ENCODE measurements at places on chromosomes 6 and 20.

- no peak for DNase-seq
Measured at GRCh38 chr6:116476002-116476678, 15.0 kb downstream of the CALHM6 start.

DNA sequence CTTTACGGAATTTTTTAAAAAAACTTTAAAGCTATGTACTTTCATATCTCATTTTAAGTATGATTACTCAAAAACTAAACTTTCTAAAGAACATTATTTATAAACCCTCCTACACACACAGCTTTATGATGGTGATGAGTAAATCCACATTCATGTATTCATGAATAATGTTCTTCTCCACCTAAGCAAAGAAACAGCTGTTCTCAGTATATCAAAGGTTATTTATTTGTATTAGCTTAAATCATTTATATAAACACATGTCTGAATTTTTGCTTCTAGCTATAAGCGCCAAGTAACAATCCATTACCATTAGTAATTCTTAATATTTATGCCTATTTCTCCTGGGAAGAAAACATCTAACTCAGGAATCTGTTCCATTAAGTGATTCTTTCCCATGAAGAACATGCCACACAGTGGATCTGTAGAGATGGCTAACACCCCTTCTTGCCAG is 63.3 kb downstream of the SMLR1 start:
- DNase-seq: no peak

GRCh38 chr20:47204008-47204849 is 152.3 kb downstream of the ZMYND8 start:
- no peak for DNase-seq

GRCh38 chr20:4227085-4227821 is 211.9 kb upstream of the RNF24 start:
- no peak for DNase-seq

- no peak for DNase-seq
Measured at GRCh38 chr6:149244105-149244504, 73.4 kb upstream of the TAB2 start.

- no peak for DNase-seq
Measured at GRCh38 chr20:19289451-19289850, 77.0 kb downstream of the SLC24A3 start.

DNA sequence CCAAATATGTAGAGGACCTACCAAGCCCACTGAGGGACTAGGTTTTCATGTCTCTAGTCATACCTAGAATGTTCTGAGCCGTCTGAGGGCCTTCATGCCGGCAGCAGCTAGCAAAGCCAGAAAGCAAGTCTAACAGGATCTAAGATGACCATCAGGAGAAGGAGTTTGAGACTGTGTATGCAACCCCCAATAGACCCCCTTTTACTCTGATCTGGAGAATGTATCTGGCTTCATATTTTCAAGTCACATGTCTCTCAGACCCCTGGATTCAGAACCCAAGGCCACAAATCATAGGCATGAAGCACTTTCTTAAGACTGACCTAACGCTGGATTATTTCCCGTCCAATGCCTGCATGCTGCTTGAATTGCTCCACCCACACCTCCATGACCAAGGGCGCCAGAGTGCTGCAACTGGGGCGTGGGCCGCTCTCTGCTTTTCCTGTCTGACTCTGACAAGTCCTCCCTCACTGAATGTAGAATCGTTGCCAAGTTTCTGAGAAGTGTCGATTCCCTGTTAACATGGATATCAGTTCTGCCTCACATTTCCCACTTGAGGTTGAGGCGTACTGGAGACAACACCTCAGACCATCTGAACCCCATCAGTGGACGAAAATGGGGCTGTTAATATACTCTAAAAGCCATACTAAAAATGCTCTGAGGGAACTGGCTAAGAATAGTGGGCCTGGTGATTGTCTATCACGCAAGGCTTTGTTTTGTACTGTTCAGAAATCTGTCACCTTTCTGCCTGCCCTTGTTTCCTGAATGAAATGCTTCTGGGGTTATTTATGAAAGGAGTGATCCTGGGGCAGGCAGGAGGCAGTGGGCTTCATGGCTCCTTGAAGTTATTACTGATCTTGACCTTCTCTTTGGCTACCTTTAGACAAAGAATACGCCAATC is 23.9 kb upstream of the ASXL1 start:
- DNase-seq: no peak

- no peak for DNase-seq
Measured at GRCh38 chr6:139030228-139030963, 1.9 kb downstream of the ABRACL start.

- no peak for DNase-seq
Measured at GRCh38 chr6:161924516-161925116, 650.8 kb upstream of the AGPAT4 start.

- DNase-seq: no peak
Measured at GRCh38 chr6:63674635-63675034, 39.0 kb downstream of the PHF3 start.

DNA sequence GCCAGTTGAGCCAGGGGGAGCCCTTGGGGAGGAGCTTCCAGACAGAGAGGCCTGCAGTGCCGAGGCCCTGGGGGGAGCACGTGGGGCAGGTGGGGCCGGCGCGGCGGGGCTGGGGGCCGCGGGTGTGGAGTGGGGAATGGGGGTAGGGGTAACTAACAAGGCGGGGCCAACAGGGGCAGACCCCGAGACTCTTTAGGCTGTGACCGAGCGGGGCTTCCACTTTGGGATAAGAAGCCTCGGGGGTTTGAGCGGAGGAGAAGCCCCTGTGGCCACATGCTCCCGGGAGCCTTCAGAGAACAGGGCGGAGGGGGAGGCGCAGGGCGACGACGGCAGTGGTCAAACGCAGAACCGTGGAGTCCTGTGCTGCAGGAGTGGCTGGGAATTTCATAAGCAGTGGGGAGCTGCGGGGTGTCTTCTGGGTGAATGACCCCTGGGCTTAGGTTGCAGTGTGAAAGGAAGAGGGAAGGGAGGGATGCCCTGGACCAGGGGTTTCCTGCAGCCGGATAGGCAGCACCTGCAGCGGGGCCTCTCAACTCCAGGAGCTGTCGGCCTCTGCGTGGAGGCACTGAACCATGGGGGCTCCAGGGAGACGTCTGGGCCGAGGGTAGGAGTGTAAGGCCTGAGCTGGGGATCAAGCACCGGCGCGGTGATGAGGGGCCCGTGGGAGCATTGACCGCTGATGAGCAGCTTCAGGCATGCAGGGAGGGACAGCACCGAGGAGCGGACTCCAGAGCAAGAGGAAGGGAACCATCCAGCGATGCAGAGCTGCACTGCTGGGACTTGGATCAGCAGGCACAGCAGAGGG is 121.0 kb downstream of the SYNDIG1 start:
- DNase-seq: no peak

DNA sequence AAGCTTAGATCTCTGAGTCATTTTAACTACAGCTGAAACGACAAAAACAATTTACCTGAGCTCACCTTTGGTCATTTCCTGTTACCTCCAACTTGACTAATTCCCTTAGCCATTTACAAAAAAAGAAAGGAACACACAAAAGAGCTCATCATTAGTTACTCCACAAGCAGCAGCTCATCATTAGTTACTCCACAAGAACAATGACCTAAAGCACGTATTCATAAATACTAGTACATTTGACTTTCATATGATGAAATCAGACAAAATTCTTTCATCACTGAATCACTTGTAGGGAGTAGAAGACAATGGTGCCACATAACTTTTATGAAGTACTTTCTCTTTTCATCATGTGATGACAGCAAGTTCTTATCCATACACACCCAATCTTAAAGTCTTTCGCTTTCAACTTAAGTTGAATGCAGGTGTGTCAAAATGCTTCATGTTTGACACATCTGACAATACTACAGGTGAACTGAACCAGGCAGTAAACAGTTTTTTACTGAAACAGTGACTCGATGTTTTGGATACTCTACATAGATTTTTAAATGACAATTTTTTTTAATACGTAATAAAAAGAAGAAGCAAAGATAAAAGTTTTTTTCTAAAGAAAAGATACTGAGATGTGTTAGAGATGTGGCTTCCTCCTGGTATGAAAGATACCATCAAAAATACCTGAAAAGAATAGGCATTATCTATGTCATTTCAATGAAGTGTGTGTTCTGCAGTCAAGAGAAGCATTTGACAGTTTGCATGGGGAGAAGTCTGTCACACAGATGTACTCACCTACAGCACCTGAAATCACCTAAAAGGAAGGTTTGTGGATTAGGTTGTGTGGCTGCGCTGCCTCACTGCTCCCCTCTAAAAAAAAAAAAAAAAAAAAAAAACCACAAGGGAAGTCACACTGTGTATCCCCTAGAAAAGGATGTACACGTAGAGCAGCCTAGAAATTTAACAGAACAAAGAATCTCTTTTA is 109.1 kb downstream of the PRDM1 start:
- DNase-seq: no peak

DNA sequence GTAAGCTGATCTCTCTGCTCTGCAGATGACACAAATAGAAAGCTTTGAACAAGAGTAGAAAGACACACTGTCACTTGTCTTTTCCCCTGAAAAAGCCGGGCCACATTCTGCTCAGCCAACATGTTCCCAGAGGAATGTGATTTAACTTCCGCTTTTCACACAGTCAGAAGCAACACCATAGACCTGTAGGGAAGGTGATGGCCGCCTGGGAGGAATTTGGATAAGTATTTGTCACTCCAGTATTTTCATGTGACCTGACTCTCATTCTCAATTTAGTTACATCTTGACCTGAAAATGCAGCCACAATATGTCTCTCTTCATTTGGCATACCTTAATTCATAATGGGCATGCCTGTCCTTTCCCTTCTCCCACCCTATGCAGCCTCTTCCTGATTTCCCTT is 2.0 kb upstream of the GRM1 start:
- no peak for DNase-seq

- no peak for DNase-seq
Measured at GRCh38 chr6:4474810-4475209, 301.4 kb upstream of the CDYL start.
